ENCODE measurements at places on chromosomes 13 and 19. TPM values are rescaled to one million over a fixed set of nuclear protein-coding genes. Genes with fewer than 3 reads are reported as not detected.
A peak's percentile ranks its signal among the peaks of the same experiment; 100 is the strongest.

- DNase-seq = peak; percentile 89
Measured at GRCh38 chr19:49361438-49362047, 673 bp downstream of the TEAD2 start.

DNA sequence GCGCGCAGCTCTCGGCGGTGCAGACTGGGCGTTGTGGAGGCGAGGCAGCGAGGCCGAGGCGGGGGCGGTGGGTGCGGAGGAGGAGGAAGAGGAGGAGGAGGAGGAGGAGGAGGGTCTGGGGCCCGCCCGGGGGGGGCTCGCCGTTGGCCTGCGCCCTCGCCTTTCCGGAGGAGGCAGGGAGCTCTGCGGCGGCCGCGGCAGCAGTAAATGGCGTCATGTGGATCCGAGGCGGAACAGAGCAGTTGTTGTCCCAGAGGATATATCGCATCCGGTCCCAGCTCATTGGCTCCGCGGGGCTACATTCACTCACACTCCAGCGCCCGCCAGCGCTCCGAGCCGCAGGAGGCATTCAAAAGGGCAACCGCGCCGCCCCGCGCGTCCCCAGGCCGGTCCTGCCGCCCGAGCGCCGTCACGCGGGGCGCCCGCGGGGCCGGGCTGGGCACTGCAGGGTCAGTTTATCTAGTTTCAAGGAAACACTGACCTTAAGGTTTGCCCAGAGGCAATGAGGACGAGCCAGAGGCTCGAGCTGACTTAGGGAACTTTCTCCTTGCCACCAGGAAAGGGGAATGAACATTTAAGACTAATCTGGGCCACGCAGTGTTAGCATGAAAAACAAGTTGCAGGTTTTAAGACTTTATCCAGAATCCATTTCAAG lies at the start of gene SPRY2:
SPRY2 (minus strand) TSS at position 26 of the 655 bp plus-strand sequence. CDS start 3,421 bp downstream, outside the sequence.
- DNase-seq = peak; percentile 98

DNA sequence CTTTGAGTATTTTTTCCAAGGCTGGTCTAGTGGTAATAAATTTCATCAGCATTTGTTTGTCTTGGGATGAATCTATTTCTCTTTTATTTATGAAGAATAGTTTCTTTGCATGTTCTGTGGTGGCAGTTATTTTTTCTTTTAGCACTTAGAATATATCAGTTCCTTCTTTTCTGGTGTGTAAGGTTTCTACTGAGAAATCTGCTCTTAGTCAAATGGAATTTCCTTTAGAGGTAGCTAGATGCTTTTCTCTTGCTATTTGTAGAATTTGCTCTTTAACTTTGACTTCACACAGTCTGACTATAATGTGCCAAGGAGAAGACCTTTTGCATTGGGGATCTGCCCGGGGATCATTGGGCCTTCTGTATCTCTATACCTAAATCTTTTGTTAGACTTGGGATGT lies 4.1 kb upstream of the SIGLEC6 start:
- DNase-seq = no peak

DNA sequence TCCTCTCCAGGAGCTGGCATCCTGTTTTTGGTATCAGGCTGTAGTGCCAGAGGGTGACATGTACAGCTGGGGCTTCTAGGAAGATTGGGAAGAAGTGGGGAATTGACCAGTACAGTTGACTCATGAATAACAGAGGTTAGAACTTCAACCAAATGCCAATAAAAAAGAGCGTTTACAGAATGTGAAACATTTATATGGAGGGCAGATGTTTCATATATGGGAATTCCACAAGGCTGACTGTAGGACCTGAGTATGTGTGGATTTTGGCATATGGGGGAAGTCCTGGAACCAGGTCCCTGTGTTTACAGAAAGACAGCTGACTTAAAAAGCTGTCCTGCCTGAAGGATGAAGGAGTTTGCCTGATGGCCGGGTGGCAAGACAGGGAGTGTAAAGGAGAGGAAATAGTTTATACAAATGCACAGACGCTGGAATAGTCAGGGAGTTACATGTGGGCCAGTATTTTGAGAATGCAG lies 5.2 kb downstream of the CHAMP1 start:
- DNase-seq = no peak

GRCh38 chr19:3186891-3187661 lies 1.3 kb downstream of the NCLN start:
- no peak for DNase-seq

GRCh38 chr13:112056739-112057438 lies 10.1 kb upstream of the SOX1 start:
- DNase-seq = no peak

DNA sequence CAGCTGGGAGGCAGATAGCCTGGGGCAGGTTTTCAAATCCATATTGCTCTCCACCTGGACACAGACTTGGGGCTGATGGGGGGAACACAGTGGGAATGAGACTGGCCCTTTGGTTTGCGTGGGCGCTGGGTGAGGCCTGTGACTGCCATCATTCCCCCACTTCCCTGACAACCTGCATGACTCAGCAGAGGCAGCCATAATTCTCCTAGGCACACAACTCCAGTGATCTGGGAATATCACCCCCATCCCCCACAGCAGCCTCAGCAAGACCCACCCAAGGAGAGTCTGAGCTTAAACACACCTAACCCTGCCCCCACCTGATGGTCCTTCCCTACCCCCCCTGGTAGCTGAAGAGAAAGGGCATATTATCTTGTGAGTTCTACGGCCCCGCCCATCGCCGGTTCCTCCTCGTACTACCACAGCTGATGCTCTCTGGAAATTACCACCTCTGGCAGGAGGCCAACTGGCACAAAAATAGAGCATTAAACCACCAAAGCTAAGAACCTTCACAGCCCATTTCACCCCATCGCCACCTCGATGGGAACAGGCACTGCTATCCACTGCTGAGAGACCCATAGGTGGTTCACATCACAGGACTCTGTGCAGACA lies 71.0 kb downstream of the RNF17 start:
- DNase-seq = peak; percentile 15

GRCh38 chr19:39449116-39449797 lies 3.9 kb downstream of the SUPT5H start:
- no peak for DNase-seq

DNA sequence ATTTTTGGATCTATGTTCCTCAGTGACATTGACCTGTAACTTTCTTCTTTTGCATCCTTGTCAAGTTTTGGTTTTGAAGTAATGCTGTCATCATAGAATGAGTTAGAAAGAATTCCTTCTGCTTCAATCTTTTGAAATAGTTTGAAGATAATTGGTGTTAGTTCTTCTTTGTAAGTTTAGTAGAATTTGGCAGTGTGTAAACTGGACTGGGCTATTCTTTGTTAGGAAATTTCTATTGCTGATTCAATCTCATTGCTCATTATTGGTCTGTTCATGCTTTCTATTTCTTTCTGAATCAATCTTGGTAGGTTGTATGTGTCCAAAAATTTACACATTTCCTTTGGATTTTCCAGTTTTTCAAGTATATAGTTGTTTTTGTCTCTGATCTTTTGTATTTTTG lies 101.7 kb upstream of the SPRY2 start:
- no peak for DNase-seq

- no peak for DNase-seq
Measured at GRCh38 chr13:24023073-24023472, 125.8 kb upstream of the C1QTNF9B start.

DNA sequence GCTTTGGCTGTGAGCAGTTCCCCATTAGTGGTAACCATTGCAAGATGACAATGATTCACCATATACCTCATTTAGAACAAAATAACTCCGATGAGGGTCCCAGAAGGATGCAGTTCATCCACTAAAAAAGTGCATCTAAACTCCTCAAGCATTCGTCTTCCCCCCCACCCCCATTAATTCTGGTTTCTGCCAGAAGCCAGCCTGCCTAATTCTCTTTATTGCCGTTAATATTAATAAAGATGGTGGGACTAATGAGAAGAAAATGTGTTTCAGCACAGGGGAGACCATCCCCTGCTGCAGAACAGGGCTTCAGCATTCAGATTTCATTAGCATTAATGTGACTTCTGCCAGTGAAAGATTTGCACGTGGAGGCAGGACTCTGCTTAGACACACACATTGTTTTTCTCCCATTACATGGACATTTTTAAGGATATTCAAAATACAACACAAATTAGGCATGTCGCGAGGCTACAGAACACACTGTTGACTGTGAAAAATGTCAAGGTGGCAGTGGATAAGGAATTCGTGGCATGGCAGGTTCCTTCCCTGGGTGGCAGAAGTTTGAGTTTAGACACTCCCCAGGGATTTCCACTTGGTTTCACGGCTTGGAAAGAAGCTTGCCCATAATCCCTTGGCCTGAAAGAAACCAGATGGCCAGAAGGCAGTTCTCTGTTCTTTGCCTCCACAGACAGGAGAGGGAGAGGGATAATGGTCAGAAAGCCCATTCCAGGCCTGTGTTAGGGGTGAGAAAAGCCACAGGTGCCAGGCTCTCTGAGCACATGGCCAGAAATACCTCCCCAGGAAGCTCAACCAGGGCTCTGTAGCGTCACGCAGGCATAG lies 236.5 kb downstream of the FOXO1 start:
- peak; percentile 85 for DNase-seq

DNA sequence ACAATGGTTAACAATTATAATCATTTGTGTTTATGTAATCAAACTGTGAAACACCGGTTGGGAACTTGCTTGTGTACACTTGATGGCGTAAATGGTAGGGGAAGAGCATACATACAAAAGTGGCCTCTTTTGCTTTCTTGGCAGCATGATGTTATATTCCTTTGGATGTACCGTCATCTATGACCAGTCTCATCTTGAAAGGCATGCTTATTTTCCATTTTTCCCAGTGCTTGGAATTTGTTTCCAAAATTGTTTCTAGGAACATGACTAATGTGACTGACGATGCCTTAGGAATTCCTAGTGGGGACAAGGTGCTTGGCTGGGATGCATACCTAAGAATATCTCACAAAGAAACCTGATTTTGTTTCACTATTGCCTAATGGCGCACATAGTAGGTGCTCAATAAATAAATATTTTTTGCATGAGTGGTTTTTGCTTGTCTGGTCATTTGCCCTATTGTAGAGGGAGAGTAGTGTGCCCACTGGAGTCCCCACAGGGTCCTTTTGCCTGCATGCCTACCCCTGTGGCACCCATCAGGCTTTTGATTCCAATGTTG lies 45.5 kb downstream of the SAE1 start:
- peak; percentile 16 for DNase-seq

DNA sequence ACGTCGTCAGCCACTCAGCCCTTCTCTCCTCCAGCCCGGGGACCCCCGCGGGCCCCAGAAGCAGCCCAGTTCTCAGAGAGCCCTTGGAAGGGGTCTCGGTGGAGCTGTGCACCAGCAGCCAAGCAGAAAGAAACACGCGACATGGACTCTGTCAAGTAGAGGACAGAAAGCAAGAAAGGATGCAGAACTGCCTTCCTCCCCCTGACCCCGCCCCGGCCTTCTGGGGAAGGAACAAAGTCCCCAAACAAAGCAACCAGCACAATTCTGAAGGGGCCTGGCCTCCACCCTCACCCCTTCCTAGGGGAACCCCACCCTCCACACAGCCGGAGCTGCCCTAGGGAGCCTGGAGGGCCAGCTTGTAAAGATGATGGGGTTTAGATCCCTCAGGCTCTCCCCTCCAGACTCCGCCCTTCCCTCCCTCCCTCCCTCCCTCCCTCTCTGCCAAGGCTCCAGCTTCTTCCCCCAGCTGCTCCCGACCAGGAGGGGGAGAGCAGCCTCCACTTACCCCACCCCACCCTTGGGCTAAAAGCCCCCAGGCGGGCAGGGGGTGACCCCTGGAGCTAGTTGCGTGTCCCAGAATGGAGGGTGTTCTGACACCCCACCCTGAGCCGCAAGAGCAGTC lies 7.8 kb downstream of the LYL1 start:
- no peak for DNase-seq

- no peak for DNase-seq
Measured at GRCh38 chr19:2727640-2727944, 6.4 kb upstream of the DIRAS1 start.

GRCh38 chr13:75385708-75386083 lies 96.3 kb downstream of the TBC1D4 start:
- no peak for DNase-seq

GRCh38 chr19:41030651-41031050 lies 39.6 kb downstream of the CYP2B6 start:
- DNase-seq = no peak

DNA sequence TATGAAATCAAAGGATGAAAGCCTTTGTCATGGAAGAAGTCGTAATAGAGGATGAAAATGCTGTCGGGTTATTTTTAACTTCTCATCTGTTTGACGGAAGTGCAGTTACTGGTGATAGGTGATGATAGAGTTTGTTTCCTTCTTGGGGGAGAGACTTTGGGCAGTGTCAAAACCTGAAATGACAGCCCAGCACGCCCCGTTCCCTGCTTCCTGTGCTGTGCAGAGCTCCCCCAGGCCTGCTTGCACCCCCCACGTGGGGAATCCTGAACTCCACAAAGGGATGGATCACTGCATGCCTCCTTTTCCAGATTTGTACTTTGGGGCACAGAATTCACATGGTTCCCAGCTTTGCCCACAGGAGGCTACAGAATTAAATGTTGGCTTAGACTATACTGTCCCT lies 102.7 kb downstream of the ATP11A start:
- DNase-seq = no peak

DNA sequence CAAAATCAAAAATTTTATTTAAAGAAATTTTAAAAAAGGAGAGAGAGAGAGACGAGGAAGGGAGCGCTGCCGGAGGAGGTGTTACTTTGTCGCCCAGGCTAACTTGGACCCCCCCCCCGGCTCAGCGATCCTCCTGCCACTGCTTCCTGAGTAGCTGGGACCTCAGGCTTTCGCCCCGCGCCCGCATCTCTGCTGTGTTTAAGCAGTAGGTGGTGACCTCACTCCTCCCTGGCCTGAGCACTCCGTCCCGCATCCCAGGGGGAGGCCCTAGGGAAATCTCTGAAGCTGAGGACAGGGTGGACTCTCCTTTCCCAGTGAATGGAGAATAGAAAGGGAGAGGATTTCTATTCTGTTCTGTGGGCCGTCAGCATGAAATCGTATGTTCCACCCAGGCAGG lies 485 bp upstream of the ZNF845 start:
- DNase-seq = no peak

Gene NLRP11
- total RNA-seq = not detected

Gene FFAR2
- total RNA-seq = not detected

Gene CD22
- not detected for total RNA-seq

Gene LHB
- not detected for total RNA-seq

Gene PCDH17
- total RNA-seq = not detected

Gene SERP2
- total RNA-seq = 2.0 TPM

Gene KLK15
- total RNA-seq = not detected

Gene NAPSA
- total RNA-seq = 0.48 TPM

Gene CLEC17A
- total RNA-seq = not detected

Gene ZNF93
- 23.3 TPM for total RNA-seq

Gene GIPC3
- 0.19 TPM for total RNA-seq

Gene LIN37
- 18.1 TPM for total RNA-seq

Gene TNNI3
- total RNA-seq = 1.7 TPM

Gene TICAM1
- 4.6 TPM for total RNA-seq

Gene ERICH4
- total RNA-seq = not detected

Gene SYDE1
- total RNA-seq = 53.4 TPM

Gene ARHGEF1
- total RNA-seq = 25.5 TPM

Gene DACT3
- 3.9 TPM for total RNA-seq

Gene ERICH6B
- not detected for total RNA-seq
